ENCODE measurements at places on chromosomes 1 and 21.

DNA sequence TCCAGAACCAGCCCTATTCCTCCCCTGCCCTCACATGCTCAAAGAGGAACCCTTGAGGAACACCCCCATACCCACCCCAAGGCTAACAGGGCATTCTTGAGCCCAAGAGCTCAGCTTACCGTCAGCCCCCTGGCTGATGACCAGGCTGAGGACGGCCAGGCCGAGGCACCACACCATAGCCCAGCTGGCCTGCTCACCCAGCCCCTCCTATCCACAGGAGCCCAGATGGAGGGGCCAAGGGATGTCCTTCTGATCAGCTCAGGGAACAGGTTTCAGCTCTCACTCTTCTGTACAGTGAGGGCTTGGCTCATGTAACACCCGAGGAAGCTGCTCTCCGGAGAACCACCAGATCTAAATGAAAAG lies 2.2 kb downstream of the IGSF9 start:
- no peak for DNase-seq

DNA sequence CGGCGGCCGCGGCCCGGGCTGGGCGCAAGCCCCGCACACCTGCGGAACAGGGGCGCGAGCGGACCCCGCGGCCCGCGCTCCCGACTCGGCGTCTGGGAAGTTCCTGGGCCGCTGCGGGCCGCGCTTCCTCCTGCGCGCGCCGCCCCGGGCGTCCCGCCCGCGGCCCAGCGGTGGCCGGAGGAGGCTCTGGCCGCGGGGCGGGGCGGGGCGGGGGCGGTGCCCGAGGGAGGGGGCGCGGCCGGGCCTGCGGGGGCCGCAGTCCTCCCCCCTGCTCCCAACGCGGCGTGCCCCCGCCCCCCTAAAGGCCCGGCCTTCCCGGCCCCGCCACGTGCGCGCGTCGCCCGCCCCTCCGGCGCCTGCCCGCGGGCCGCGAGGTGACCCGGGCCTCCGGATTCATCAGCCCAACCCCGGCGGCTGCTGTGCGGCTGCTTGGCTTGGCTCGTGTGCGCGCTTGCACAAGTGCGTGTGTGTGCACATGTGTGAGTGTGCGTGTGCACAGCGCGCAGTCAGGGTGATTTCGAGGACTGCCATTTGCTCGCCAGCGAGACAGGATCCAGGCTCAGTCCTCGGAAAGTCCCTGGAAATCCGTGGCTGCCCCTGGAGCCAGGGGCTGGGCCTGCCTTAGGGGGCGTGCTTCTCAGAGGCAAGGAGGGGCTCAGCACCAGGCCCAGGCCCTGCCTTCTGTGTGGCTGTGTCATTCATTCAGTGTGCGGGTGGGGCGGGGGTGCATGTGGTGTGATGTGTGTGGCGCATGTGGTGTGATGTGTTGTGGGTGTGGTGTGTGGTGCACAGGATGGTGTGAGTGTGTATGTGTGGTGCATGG lies at the start of gene C2CD2:
Gene C2CD2, minus strand, starts transcription at position 188 of the 823 bp plus-strand sequence. CDS start 370 bp downstream, outside the sequence.
- DNase-seq = peak; percentile 98

- no peak for DNase-seq
Measured at GRCh38 chr1:20105856-20106255, 13.5 kb downstream of the PLA2G2D start.

DNA sequence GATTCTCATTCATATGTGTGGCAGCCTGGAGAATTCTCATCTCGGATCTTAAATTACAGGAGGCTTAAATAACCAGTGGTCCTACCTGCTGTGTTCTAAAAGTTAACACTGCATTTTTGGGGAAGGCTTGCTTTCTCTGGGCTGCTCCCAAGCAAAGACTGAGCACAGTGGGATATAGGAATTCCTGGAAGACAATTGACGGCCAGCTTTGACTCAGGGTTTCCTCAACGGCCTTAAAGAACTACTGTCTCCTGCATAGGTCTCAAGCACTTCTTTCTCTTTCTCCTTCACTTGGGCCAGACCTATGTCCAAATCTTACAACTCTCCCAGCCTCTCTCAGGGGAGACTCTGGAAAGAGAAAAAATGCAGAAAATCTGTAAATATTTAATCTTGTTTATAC lies 1.0 kb upstream of the KRTAP13-3 start:
- no peak for DNase-seq

DNA sequence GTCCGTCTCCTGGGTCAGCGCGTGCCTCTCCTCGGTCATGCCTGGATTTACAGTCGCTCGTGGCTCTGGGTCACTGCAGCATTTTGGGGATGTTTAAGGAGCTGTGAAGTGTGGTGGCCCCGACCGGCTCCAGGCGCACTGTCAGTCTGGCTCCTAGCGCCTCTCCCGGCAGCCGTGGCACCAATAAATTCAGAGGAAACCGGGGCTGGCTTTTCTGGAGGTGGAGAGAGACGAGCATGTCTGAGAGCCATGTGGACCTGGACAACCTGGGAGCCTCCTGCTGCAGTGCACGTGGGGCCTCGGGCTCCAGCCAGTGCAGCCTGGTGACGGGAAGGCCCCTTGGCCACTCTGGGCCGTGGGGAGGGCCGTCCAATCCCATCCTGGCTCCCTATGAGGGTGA lies 17.1 kb downstream of the PLCH2 start:
- no peak for DNase-seq

Measured in AG08396 (cell line).